CD4-positive, alpha-beta T cell treated with Interleukin-17A for 1 hour (primary cell): ENCODE measurements at places on chromosomes 6 and 20.

DNA sequence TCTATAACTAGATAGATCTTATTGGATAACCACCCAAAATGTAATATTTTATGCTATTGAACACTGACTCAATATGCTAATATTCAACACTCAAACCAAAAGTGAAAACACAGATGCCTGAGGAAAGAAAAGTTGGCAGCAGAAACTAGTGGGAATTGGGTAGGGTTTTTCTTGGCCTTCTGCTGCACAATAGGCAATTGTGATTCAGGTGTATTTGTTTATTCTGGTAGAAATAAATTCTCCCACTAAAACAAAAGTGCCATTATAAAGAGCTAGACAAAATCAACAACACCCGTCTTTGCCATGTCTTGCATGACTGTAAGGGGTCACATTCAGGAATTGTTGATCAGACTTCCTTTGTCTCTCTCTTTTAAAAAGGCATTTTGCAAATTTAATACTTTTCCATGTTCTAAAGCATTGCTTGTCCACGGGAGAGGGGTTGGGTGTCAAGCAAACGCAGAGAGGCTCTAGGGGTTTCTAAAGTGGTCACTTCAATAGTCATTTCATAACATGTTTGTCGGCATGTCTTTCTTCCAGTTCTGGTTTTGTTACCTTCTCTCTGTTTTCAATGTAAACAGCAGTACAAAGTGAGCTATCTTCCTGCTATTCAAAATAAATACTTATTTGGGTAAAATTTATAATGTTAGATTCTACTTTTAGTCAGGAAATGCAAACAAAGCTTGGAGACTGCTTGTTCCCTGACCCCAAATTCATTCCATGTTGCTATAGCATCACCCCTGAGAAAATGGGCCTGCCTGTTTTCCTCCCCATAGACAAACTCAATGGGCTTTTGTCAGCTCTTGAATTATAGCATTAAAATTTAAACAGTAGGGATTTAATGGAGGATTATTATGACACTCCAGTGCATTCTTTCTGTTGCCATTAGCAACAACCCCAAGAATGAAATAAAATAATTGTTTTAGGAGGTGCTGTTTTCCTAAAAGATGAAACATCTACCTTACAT is 217.0 kb upstream of the CCN2 start:
- no peak for DNase-seq

- no peak for DNase-seq
Measured at GRCh38 chr20:51382111-51382985, 160.2 kb downstream of the NFATC2 start.

GRCh38 chr6:111423960-111424846 is 58.8 kb downstream of the REV3L start:
- no peak for DNase-seq

GRCh38 chr6:96899019-96899418 is 1.3 kb upstream of the NDUFAF4 start:
- no peak for DNase-seq

DNA sequence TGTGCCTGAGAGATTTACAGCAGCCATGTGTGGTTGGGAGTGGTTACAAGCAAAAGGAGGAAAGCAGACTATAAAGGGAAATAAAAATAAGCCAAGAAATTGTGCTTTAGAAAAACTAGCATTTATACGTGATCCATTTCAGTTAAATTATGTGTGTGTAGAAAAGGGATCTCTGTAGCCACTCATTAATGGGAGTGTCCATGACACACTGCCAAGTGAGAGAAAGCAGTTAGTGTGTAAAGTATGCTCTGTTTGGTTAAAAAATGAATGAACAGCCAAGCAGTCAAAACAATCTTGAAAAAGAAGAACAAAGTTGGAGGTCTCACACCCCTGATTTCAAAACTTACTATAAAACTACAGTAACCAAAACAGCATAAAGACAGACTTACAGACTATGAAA is 67.9 kb upstream of the GGTLC1 start:
- no peak for DNase-seq

DNA sequence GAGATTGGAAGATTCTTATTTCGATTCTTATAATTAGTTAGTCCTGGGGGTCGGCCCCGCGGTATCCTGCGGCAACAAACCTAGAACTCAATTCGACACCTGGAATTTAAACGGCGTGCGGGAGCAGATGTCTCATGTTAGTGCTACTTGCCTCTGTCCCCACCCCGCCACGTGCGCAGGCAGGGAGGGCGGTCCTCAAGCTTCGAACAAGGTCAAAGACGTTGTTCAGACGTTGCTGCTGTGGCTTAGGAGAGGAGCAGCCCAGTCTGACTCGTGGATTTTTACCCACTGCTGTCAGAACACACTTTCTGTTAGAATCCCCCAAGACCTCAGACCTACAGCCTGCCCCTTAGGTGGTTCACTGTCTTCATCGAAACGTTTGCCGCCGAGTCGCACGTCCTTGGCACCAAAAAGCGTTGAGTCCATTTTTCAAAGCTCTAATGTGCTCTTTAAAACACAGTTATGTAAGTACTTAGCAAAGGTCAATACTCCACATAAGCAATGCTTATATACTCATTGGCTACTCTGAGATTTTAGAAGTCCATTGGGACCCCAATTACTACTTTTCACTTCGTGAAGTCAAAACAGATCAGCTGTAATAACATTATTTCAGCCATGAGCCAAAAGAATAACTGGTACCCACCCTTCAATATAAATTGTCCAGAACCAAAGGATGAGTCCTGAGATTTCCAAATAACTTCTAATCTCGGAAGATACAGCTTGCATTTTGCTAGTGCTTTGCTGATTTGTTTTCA is 2.7 kb upstream of the C6orf62 start:
- DNase-seq = no peak

DNA sequence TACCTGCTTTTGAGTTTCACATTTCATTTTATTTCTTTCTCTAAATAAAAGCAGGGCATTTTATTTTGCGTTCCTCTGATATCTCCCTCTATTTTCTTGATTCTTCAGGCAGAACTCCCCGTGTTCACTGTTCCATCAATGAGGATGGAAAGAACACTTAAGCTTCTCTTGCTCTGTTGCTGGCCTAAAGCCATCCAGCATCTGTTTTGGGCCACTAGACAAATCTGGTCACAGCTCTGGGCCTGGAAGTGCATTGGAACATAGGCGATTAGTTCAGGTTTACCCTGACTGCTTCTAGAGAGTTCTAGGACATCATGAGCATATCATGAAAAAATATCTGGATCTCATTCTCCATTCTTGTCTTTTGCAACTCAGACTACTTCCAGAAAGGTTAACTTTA is 611.2 kb downstream of the UTRN start:
- no peak for DNase-seq

DNA sequence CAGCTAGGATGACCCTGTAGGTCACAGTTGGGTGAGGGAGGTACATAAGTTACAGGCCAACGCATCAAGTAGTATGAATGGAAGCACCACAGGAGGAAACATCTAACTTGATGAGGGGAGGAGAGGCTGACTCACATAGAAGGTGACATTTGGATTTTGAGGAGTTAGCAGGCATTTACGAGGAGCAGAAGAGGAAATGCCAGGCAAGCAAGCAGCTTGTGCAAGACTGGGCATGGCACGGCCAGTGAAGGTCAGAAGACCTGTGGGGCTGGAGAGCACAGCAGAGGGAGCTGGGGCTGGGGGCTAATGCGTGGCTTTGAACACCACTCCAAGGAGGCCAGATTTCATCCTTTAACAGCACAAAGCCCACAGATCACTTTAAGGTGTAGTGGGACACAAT is 37.8 kb downstream of the MUC22 start:
- no peak for DNase-seq

- no peak for DNase-seq
Measured at GRCh38 chr6:147551976-147552375, 43.5 kb downstream of the SAMD5 start.

DNA sequence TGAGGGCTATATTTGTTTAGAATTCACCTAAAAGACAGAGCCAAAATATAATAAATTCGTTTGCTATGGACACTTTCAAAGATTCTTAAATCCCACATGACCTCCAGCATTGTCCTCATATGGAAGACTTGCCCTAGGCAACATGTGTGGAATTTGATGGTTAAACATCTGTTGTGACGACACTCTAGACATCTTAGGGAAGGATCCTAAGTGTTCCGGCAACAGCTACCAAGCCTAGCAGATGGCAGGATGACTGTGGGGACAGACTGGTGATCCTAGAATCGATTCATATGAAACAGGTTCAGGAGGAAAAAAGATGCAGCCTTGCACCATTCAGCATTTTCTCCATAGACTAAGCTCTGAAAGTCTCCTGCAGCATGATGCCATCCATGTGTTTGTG is 77.6 kb upstream of the BACH2 start:
- DNase-seq = no peak

DNA sequence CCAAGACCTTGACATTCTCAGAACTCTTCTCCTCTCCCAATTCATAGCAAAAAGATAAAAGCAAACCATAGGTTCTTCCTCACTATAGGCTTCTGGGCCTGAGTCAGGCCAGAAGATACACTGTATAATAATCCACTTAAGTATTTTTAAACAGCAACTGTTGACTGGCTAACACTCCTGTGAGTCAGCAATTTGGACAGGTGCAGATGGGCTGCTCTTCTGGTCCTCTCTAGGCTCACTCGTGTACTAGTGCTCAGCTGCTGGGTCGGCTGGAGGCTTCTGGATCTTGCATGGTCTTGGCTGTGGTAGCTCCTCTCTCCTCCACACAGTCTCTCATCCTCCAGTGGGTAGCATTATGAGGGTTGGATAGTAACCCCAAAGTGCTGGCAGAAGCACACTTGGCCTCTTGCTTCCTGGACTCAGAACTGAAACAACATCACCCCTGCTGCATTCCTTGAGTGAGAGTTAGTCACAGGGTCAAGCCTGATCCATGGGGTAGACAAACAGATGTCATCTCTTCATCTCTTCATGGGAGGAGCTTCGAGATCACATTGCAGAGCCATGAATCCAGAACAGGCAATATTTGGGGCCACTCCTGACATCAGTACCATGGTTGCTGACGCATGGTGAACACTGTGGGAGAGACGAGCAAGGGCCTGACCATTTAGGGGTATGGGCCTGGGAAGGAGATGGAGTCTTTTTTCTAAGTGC is 86.9 kb downstream of the C6orf118 start:
- DNase-seq = no peak

- no peak for DNase-seq
Measured at GRCh38 chr6:20458027-20458894, 56.6 kb downstream of the E2F3 start.

GRCh38 chr20:19727251-19727847 is 30.7 kb upstream of the RIN2 start:
- no peak for DNase-seq

DNA sequence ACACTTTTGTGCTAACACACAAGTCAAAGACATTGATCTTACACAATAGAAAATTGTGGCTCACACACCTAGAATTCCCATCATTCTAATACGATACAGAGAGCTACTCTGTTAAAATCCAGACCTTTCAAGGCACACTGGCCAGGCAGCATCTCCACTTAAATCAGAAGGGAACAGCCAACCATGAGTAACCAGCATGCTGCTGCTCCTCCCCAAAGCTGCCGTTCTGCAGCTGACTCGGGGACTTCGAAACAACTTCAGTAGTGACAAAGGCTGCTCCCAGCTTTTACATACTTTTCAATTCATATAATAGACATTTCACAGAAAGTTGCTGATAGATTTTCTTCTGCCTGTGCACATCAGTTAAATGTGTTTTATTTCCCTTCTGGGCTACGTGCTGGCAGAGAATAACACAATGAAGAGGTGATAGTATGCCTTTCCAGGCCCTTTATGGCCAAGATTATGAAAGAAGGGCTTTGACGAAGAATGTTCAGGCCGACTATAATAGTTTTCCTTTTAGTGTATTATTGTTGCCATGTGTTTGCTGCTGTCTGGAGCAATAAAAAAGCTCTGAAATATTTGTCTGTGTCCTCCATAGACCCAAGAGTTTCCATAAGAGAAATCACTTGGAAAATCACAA is 159.0 kb downstream of the GMDS start:
- no peak for DNase-seq

DNA sequence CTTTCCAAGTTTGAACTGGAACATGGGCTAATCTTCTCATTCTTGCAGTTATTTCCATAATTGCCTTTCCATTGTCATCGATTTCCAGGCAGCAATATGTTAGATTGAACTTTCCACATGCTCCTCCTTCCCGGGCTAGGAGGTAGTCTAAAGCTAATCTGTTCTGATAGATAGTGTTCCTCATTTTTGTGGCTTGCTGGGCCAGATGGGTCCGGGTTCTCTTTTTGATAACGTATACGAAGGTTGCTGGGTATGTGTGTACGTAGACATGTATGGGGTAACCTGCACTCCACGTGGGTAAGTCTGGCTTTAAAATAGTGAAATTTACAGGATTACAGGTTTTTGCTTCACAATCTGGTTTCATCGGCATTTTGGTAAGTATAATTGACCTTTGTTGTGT is 14.0 kb upstream of the GMPR start:
- DNase-seq = no peak

DNA sequence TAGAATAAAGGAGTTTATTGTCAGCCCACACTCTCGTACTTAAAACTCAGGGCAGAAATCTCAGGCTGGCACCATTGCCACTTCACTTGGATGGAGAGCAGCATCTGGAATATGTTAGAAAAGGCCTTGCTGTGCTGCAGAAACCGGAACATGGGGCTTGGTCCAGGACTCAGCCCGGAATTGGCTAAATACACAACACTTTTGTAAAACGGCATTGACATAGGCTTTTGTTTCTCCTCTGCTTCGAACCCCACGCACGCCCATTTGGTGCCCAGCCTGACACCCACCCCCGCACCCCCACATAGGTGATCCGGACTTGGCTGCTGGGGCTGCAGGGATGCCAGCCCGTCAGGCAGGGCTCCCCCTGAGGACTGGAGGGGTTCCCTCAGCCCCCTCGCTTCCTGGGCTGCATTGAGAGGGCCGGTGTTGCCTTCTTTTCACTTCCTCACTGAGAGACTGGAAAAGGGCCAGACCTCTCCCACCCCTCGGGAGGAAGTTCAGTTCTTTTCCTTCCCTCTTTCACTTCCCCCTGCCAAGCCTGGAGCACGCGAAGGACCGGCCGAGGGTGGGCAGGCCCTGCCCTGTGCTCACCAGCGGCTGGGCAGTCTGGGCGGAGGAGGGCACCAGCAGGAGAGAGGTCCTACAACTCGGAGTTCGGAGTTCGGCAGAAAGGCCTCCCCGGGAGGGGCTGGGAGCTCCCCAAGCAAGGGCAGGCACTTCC is 17.9 kb upstream of the CST3 start:
- DNase-seq = peak; percentile 4

- DNase-seq = no peak
Measured at GRCh38 chr6:122128445-122128844, 271.0 kb upstream of the HSF2 start.

GRCh38 chr6:12118607-12119006 is 106.5 kb downstream of the HIVEP1 start:
- no peak for DNase-seq

DNA sequence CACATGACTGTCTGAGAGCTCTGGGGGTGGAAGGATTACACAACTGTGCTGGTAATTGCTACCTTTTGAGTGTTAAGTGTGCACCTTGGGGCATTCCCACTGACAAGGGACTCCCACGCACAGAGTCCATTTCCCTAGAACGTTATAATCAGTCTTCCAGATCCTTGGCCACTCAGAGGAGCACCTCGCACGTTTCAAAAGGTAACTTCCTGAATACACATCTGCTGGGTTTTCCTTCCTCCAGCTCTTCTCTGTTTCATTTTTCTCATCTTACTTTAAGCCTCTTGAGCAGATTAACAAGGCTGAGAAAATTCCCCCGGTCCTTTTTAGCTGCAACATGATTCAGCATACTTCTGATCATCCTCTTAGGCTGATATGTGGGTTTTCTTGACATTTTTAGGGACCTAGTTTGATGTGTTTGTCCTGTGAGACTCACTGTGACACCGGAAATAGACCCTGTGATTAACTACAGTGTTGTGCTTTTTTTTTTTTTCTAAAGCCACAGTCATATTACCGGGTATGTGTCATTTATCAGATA is 98.4 kb upstream of the DUSP22 start:
- peak; percentile 52 for DNase-seq

GRCh38 chr6:125781314-125781868 is 9.4 kb upstream of the NCOA7 start:
- no peak for DNase-seq
